ENCODE measurements at places on chromosomes 2 and 18.

DNA sequence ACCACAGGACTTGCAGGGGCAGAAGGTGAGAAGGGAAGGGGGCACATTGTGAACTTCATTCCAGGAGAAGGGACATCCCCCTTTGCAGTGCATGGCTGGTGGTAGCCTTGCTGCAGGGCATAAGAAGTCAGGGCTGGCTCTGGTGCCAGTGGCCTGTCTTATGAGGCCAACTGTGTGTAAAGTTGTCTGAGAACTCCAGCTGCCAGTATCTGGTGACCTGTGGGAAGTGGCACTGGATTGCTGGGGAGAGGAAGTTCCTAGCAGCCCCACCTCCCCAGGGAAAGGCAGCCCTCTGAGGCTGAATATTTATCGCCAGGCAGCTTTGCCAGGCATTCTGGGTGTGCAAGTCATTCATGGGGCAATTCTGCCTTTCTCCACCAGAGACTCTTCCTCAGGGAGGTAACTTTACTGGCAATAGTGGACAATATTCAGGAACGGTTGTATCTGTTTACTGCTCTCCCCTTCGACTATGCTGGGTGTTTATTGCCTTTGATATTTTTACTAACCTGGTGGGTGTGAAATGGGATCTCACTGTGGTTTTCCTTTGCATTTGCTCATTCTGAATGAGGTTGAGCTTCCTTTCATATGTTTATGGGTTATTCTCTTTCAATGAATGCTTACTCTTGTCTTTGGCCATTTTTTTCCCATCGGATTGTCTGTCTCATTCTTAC is 12.3 kb downstream of the TRPM8 start:
- no peak for DNase-seq

- peak; percentile 4 for DNase-seq
Measured at GRCh38 chr2:134897932-134898331, 20.7 kb upstream of the CCNT2 start.

DNA sequence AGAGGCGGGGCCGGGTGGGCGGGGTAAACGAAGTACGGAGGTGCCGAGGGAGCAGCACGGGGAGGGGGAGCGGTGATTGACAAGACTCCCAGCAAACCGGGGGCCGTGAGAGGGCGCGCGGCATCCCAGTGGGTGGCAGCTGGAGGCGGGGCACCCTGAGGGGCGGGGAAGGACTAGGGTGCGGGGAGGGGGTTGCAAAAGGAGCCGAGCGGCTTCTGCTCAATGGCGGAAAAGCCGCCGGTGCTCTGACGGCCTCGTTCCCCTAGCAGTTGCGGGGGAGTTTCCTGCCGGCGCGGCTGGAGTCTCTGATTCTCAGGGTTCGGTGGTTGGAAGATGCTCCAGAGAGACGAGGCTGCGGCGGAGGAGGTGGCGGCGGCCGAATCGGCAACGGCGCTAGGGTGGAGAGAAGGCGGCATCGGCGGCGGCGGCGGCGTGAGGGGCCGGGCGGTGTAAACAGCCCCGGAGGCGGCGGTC is at the start of gene PPM1B:
Gene PPM1B (plus strand): TSS at position 195 of the 474 bp plus-strand sequence. CDS start 32,325 bp downstream, outside the sequence.
- DNase-seq: no peak

DNA sequence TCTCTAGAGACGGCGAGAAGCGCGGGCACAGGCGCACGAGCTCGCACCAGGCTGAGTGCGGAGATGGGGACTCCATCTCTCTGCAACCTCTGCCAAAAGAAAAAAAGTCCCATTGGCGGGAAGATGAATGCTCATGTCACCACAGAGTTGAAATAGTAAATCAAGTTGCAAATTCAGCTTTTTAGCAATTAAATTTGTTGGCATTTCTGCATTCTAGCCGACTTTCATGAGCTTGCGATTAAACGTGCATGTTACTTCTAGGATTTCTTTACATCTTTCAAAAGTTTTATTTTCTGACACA is 588 bp downstream of the CHAC2 start:
- peak; percentile 34 for DNase-seq

DNA sequence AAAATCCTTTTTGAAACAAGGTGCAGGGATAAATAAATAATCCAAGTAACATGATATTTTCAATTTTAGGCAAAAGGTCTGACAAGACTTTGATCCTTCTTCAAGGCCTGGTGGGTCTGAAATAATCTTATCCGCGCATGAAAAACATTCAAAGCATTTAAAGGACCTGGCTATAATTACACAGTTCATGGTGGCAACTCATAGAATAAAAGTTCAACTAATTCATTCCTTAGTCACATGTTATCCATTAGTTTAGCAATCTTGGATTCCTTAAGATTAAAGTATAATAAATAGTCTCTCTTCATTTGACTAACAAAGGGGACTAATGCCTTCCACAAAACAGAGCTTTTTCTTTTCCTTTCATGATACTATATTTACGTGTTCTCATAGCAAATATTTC is 21.0 kb upstream of the SLC38A11 start:
- no peak for DNase-seq

GRCh38 chr2:201420442-201421113 is 30.7 kb downstream of the TRAK2 start:
- no peak for DNase-seq

DNA sequence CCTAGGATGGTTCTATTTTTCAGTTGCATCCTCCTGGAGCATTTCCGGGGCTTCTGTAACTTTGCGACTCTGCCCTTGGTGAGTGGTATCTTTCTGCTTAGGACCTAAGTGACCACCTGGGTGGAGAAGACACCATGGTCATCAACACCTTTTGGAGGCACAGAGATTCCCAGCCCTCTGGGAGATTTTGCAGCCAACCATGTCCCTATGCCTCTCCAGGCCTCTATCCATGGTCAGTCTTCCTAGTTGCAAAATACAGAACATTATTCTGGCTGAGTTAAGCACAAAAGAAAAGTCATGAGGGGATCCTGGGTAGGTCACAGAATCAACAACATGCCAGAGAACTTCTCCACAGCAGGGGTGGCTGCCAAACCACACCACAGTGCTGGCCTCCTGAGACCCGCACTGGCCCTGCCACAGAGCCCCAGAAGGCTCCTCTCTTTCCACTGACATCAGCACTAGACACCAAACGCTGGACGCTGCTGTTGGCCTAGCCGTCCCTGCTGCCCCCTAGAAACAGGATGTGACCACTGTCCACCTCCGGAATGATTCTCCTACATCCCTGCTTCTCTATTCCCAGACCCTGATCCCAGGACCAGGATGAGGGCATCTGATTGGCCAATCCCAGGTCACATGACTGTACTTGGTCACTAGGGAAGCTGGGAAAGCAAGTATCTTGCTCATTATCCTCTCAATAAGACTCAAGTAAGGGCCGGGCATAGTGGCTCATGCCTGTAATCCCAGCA is 47.7 kb downstream of the SMAD7 start:
- DNase-seq: no peak

DNA sequence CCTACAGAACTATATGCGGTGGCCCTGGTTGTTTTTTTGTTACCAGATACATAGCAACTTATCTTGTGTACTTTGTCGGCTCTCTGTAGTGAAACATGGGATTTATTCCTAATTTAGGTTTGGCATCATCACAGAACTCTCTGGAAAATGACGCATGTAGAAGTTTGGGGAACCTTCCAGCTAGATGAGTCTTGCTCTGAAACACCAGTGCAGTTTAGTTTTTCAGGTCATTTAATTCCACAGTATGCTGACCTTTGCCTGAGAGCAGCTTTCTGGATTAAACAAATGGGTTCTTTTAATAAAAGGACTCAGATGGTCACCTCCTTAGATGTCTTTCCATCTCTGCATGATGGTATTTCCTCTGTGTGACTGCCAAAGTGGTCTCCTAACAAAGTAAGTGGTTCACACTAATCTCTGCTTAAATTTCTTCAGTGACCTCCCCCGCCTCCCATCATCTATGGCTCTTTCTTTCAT is 39.9 kb downstream of the MYO3B start:
- DNase-seq: no peak

DNA sequence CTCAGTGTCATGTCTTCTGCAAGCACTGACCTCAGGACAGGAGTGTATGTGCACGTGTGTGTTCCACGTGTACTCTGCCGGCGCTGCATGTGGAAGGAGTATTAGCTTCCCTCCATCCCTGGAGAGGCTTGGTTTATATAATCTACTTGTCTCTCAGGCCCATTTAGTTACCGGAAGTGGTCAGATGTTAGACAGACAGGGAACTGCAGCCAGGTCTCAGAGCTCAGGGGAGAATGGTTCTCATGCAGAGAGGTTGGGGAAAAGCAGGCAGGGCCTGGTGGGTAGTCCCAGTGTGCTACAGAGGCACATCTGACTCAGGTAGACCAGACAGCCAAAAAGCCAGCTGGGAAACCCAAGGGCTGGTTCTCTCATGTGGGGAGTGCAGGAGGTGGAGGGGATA is 167.9 kb downstream of the CTIF start:
- no peak for DNase-seq

- DNase-seq: peak; percentile 22
Measured at GRCh38 chr2:64487256-64488049, 33.5 kb downstream of the LGALSL start.

- no peak for DNase-seq
Measured at GRCh38 chr2:69372767-69373166, 14.3 kb downstream of the GFPT1 start.

DNA sequence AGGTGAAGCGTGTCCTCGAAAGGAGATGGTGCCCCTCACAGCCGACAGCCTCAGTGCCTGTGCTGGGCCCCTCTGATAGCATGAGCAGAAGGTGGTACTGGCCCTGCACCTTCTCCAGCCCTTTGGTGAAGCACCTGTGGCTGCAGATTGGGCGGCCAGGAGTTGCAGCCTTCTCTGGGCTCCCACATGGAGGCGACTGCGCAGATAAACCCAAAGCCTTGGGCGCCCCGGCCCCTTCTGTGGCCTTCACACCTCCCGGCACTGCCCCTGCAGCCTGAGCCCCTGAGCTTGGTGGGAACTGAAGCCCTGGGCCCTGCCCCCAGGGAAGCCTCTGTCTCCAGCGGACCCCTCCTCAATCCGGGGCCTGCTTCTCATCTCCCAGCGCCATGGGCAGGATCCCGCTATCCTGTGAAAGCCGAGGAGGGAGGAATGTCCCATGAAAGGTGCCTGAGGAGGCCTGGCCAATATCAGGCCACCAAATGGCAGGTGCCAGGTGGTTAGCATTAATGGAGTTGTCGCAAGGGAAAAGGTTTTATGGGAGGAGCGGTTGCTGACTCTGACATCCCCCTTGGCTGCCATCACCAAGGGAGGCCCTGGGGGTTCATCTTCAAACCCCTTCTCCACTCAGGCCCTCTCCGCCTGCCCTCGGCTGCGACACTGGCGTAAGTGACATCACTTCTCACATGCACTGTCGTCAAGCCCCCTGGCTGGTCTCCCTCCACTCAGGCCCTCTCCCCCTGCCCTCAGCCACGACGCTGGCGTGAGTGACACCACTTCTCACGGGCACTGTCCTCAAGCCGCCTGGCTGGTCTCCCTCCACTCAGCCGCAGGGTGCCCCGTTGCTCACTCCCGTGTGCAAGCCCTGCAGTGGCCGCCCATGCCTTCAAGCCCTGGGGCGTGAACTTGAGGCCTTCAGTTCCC is 62.4 kb downstream of the DDX1 start:
- DNase-seq: no peak

GRCh38 chr2:239745386-239746227 is 279.5 kb downstream of the NDUFA10 start:
- no peak for DNase-seq

GRCh38 chr2:168200930-168201583 is 46.3 kb downstream of the STK39 start:
- no peak for DNase-seq

GRCh38 chr2:134943540-134943939 is 24.9 kb downstream of the CCNT2 start:
- no peak for DNase-seq

- no peak for DNase-seq
Measured at GRCh38 chr2:165594231-165594934, 124.9 kb downstream of the CSRNP3 start.

DNA sequence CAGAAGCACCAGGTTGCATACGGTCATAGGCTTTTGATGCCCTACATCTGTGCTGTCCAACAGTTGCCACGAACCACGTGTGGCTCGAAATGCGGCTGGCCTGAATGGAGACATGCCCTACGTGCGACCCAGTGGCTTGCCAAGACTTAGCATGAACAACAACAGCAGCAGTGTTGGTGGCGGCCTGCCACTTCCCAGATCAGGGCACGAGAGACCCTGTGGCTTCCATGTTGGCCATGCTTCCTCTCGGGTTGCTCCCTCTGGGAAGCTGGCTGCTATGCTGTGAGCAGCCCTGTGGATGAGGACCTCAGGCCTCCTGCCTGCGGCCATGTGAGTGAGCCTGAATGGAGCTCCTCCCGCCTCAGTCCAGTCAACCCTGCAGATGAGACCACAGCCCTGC is 212.3 kb downstream of the HDAC4 start:
- no peak for DNase-seq

- no peak for DNase-seq
Measured at GRCh38 chr18:12819322-12819721, 64.7 kb downstream of the PTPN2 start.

Measured in NCI-H1105 (cell line).